ENCODE measurements at places on chromosomes 16 and 17. TPM values are rescaled to one million over a fixed set of nuclear protein-coding genes. Genes with fewer than 3 reads are reported as not detected.

TVP23C gene
- total RNA-seq: 3.5 TPM

NOMO2 gene
- 53.6 TPM for total RNA-seq

PRSS53 gene
- total RNA-seq: 3.0 TPM

C16orf46 gene
- 0.98 TPM for total RNA-seq

ZNRF1 gene
- 18.8 TPM for total RNA-seq

ZNF19 gene
- 2.5 TPM for total RNA-seq

RNF227 gene
- total RNA-seq: 0.25 TPM

CCT6B gene
- total RNA-seq: 2.4 TPM

ANKRD40 gene
- total RNA-seq: 15.4 TPM

SMARCE1 gene
- total RNA-seq: 47.1 TPM

TAC4 gene
- total RNA-seq: not detected

CHST4 gene
- total RNA-seq: 2.0 TPM

TIGD7 gene
- 1.5 TPM for total RNA-seq

NUPR1 gene
- 188 TPM for total RNA-seq

ZNF688 gene
- total RNA-seq: 4.0 TPM

RNU2-1 gene
- 4,576 TPM for total RNA-seq

TPSD1 gene
- not detected for total RNA-seq

PRR15L gene
- total RNA-seq: 0.25 TPM

ENGASE gene
- total RNA-seq: 63.7 TPM

MPV17L gene
- total RNA-seq: 16.9 TPM

PIPOX gene
- 322 TPM for total RNA-seq

KCNG4 gene
- not detected for total RNA-seq

C16orf92 gene
- total RNA-seq: not detected

TTLL6 gene
- total RNA-seq: not detected

FNDC8 gene
- total RNA-seq: not detected

CCL8 gene
- total RNA-seq: not detected

SLC52A1 gene
- total RNA-seq: not detected

ZNF174 gene
- total RNA-seq: 3.6 TPM

Measured in right lobe of liver (tissue), 6 donors.